ENCODE measurements at places on chromosomes 6 and 20. TPM values are rescaled to one million over a fixed set of nuclear protein-coding genes. Genes with fewer than 3 reads are reported as not detected.

DCBLD1 gene
- total RNA-seq: 6.7 TPM

SH3BGRL2 gene
- total RNA-seq: 10.8 TPM

TSPO2 gene
- not detected for total RNA-seq

LIN28B gene
- 52.7 TPM for total RNA-seq

TCP11 gene
- not detected for total RNA-seq

ASIP gene
- not detected for total RNA-seq

CCN6 gene
- total RNA-seq: 0.47 TPM

HLA-DRB5 gene
- total RNA-seq: not detected

PACRG gene
- not detected for total RNA-seq

LHFPL5 gene
- total RNA-seq: not detected

CDC25B gene
- 35.7 TPM for total RNA-seq

DNA sequence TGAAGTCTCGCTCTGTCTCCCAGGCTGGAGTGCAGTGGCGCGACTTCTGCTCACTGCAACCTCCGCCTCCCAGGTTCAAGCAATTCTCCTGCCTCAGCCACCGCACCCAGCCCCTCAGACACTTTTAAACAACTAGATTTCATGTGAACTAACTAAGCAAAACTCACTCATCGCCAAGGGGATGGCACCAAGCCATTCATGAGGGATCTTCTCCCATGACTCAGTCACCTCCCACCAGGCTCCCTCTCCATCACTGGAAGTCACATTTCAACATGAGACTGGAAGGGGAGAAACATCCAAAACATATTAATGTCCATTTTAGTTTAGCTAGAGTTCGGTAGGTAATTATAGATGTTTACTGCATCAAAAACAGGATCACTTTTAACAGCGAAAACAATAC, 95.9 kb upstream of the PRL start:
- DNase-seq: no peak

DNA sequence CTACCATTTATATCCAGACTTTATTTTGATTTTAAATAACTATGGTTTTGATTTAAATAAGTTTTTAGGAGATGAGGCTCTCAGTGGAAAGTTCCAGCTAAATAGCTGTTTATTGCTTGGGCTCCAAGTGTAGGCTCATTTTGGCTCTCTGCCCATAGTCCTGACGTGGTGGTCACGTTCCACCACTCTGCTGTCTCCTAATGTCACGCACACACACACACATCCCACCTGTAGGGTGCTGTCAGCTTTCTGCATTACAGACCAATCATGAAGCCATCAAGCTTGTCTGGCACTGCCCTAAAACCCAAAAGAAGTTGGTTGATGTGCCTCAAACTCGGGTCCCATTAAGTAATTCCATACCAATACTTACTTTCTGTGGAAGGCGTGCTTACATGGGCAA, 45.4 kb downstream of the PANK2 start:
- DNase-seq: no peak

- DNase-seq: no peak
Observed at GRCh38 chr20:57662456-57663240, 42.4 kb upstream of the ZBP1 start.

DNA sequence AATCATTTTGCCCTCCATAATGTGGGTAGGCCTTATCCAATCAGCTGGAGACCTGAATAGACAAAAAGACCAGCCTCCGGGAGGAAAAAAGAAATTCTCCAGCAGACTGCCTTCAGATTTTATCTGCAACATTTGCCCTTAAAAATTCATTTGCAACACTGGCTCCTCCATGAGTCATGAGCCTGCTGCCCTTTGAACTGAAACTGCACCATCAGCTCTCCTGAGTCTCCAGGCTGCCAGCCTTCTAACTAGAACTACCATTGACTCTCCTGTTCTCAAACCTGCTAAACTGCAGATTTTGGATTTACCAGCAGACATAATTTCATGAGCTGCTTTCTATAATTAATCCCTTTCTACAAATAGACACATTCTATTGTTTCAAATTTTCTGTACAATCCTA, 223.9 kb upstream of the THEMIS start:
- DNase-seq: no peak

GRCh38 chr6:80356545-80356944, 250.1 kb downstream of the BCKDHB start:
- no peak for DNase-seq

- DNase-seq: no peak
Observed at GRCh38 chr6:15914553-15914952, 214.3 kb upstream of the MYLIP start.

DNA sequence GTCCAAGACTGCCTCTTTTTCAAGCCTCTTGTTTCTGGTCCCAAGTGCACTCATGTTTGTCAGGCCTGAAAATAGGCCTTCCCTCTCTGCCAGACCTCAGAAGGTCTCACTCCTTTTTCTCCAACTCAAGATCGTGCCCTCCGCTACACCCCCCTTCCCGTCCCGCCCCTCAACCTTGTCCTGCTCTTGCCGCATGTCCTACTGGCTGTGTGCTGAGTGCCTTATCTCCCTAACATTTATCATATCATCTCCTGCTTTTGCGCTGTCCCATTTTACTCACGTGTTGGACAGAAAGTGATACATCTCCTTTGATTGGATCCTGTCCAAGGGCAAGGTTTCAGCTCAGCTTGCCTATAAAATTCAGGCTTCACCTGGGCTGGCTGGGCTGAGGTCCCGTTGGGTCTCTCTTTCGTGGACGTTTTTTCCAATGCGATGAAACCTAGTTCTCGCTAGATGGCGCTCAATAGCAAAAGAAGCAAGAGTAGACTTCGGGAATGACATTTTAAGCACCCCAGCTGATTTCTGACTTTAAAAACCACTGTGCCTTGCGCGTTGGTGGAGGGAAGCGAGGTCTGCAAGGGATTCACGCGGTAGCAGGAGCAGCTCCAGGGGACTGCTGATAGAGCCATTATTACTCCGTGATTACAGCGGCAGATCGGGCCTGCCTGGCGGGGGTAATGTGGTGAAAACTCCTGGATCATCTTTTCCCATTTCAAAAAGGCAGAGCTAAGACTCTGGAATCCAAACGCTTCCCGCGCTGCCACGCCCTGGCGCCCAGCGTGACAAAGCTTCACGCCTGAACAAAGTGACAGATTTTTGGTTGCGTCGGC, 137.6 kb downstream of the IMPG1 start:
- DNase-seq: peak; percentile 67

- no peak for DNase-seq
Observed at GRCh38 chr6:1624851-1625781, 15.4 kb downstream of the FOXC1 start.

DNA sequence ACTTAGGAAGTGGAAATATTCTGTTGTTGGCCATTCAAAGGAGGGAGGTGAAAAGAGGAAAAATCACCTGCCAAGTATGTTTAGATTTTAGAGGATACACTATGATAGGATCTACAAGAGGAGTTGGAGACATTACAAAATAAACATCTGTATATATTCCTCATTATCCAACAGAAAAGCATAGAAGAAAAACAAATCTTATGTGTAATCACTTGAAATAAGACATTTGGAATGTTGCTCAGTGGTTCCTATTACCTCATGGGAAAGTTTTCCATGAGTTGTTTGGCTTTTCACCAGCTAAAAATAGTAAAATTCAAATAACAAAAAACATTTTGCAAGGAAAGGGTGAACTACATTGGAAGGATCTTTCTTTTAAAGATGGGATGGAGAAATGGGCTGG, 76.7 kb upstream of the CARMIL1 start:
- DNase-seq: no peak

DNA sequence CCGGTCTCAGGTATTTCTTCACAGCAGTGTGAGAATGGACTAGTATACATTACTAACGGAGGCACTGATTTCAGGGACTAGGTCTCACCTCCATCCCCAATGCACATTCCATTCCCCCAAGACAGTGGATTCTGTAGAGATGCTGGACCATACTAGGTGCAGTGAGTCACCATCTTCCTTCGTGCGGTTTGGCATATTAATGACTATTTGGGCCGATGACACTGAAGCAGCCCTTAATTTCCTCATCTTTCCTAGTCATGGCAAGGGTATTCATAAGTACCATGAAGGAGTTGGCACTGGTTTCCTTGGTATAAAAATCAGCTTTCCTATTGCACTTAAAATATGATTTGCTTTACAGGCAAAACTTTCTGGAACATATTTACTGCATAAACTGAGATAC, 121.4 kb upstream of the TRAF3IP2 start:
- DNase-seq: no peak

GRCh38 chr6:2524090-2524489, 226.6 kb downstream of the MYLK4 start:
- DNase-seq: no peak

DNA sequence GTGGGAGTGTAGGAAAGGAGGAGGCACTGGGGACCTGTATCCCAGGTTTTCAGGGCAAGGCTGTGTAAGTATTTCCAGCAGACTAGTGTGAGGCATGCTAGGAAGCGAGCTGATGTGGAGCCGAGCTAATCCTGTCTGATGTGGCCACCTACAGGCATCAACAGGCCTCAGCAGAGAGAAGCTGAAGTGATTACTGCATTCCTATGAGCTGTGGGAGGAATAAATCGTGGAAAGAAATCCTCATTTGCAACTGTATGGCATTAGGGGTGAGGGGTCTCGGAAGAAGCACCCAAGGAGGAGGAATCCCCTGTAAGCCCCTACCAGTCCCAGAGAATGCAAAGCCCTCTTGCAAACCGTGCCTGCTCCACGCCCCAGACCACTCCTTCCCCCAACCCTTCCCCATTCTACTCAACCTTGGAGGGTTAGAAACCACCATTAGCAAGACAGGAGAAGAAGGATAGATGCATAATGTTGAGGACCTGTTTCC, 41.6 kb downstream of the C6orf15 start:
- DNase-seq: no peak

- peak; percentile 47 for DNase-seq
Observed at GRCh38 chr6:155313602-155314091, 637 bp downstream of the TFB1M start.

All from K562 (cell line).